ENCODE measurements at places on chromosomes 16 and 17.

DNA sequence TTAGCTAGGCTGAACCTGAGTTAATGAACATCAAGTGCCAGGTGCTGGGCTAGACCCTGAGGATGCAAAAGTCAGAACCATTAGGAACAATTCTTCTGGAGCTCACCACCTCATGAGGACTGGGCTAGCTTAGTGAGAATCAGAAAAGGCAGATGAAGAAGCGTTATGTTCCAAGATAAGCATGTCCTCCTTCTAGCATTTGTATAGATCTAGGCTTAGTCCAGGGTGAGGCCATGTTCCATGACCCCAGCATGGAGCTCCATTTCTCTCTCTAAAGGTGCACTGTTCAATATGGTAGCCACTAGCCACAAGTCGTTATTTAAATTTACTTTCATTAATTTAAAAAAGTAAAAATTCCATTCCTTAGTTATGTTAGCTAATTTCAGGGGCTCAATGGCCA, 365.3 kb upstream of the CCL2 start:
- DNase-seq: no peak

DNA sequence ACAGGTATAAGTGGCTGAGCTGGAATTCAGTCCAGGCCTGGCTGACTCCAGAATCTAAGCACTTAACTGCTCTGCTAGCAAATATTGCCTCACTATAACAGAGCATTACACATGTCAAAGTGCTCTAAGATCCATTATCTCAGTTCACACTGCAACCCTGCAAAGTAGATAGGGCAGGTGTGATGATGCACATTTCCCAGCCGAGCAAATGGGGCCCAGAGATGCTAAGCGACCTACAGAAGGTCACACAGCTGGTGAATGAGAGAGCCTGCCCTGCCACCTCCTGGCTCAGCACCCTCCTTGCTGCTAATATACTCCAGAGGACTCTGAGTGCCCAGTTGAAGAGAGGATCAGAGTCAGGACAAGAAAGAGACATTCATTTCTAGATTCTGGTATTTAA, 73.6 kb upstream of the CCL1 start:
- DNase-seq: no peak

- no peak for DNase-seq
Measured at GRCh38 chr16:58678716-58679115, 5.9 kb downstream of the SLC38A7 start.

- no peak for DNase-seq
Measured at GRCh38 chr17:74458835-74459234, 7.6 kb upstream of the CD300A start.

Measured in bone marrow (tissue), 2 donors.